B cell (primary cell): ENCODE measurements at places on chromosomes 7 and 10. TPM values are rescaled to one million over a fixed set of nuclear protein-coding genes. Genes with fewer than 3 reads are reported as not detected.

GRCh38 chr7:1106793-1107421, 19.0 kb downstream of the GPER1 start:
- no peak for DNase-seq

DNA sequence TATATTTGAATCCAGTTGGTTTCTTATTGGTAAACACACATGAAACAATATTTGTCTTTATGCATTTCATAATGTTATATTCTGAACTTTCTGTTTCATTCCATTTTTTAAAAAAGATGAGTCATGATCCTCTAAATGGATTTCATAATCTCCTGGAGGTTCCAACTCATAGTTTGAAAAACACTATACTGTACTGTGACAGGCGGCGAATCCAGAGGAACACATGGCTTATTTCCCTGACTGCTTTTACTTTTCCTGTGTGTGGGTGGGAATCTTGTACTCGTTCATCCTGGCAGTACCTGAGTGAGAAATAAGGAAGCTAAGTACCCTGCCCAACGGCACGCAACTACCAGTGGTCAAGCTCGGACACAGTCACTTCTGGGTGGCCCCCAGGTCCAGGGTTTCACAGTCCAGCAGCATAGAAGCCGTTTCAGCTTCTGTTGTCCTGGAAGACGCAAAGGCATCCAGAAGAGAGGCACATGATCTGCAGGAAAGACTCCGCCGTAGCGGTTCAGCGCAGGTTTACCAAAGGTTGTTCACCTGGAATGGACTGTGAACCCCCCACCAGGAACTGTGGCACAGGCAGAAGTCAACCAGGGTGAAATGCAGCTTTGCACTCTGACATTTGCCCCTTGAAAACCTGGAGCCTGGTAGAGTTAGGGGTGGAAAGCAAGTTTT, 117.7 kb downstream of the CCNY start:
- DNase-seq, result no peak

DNA sequence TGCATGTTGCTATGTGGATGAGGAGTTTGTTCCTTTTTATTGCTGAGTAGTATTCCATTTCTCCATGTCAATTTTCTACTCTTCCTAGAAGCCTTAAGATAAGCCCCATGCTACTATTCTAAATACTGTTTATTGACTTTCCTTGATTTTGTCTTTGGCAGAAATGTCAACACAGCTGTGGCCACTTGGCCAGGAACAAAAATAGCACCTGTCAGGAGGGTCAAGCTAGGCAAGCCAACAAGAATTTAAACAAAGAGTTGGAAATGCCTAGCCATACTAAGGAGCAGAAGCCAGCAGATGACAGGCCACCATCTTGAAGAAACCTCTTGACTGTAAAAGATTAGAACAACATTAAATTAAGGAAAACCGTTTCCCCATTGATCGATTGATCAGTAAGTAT, 34.7 kb downstream of the JAZF1 start:
- no peak for DNase-seq

- DNase-seq, result peak; percentile 51
These were observed 1.3 kb upstream of the CUL1 start for GRCh38 chr7:148697256-148698006.

DNA sequence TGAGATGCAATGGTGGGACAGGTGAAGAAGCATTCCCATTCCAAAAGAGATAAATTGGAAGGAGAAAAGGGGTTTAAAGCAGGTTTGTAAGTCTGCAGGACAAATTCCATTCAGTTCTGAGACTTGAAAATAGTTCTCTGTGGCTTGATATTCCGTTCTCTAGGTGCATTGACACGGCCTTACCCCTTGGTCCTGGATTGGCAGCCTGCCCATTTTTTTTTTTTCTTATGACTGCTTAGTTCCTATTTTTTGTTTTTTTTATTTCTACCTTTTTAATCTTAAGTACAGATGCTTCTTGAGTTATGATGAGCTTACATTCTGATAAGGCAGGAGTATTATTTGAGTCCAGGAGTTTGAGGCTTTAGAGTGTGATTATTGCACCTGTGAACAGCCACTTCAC, 70.6 kb downstream of the MLLT10 start:
- DNase-seq, result peak; percentile 34

- no peak for DNase-seq
These were observed 136.2 kb upstream of the CTTNBP2 start for GRCh38 chr7:118009419-118009818.

Gene CPED1
- total RNA-seq, result 0.44 TPM in 1 of 2 replicates, not detected in the other

DNA sequence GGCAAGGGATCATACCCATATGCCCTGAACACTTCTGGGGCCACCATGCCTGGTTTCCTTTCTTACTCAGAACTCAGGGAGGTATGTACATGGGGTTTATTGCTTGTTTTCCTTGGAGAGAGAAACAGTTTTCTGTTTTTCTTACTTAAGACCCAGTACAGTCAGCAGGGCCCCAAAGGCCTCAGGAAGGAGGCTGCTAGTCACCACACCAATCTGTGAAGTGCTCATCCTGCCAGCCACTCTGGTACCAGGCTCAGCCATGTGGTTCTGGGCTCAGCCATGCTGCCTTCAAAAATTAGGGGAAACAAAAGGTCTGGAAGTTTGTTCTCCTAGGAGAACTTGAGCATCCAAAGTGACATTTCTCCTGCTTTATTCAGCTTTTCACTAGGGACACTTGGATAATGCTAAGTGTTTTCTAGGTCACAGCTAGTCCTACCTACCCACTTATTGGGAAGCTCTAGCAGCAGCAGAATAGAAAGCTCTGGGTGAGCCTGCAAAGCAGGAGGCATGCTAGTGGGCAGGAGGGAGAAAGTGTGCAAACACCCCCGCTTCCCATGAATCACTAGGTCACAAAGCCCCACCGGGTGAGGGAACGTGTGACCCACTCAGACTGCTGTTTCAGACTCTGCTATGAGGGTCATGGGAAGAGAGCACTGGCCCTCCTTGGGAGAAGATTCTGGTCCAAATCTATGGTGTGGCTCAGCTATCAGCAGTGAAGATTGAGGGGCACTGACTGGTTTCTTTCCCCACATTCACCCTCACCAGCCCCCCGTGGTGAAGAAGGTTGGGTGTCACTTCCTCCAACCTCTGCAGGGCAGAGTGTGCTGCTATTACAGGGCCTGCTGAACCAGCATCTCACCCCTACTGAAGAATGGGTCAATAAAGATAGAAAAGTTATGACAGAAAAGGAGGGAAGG, 23.9 kb downstream of the NUDCD3 start:
- DNase-seq, result no peak
